ENCODE measurements at places on chromosomes 3 and 15. TPM values are rescaled to one million over a fixed set of nuclear protein-coding genes. Genes with fewer than 3 reads are reported as not detected.

GCNT3 gene
- total RNA-seq, result 0.52 TPM

MPI gene
- total RNA-seq, result 22.5 TPM

FSTL1 gene
- 256 TPM for total RNA-seq

- no peak for DNase-seq
- H3K27ac ChIP-seq, result no peak overlapping the region
- H3K27me3 ChIP-seq, result no peaks in the 10 kb centered on the region
Measured at GRCh38 chr15:34644061-34644460, 60.6 kb upstream of the GOLGA8B start.

DNA sequence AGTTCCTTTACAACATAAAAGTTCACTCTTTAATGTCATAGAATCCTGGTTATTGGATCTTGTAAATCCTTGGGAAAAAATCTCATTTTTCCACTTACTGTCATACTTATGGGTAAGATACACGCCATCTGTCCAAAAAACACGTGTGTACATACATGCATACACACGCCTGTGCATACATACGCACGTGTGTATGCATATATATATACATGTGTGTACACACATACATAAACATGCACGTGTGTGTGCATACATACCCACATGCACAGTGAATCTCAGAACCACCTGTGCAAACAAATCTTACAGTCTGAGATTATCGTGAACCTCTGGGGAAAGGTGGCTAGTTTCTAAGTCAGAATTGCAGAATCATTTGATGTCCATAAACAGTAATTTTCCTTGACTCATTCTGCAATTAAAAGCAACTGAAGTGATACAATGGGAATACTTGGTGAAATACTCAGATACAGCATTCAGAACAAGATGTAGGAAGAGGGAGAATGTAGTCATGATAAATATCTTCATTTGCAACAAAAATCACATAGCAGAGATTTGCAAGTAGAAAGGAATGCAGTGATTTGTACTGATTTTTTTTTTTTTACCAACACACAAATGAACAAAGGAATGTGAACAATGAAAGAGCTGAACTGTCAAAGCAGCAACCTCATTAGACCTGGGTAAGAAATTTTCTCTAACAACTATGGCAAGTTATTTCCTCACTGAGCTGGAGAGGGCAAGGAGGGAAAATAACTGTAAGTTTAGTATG is 160.6 kb upstream of the POU1F1 start:
- DNase-seq, result no peak
- H3K36me3 ChIP-seq, result no peaks in the 10 kb centered on the region
- H3K4me3 ChIP-seq, result no peak overlapping the region
- H3K27me3 ChIP-seq, result no peaks in the 10 kb centered on the region

- H3K27me3 ChIP-seq, result no peaks in the 10 kb centered on the region
- DNase-seq, result no peak
- no peak overlapping the region for H3K27ac ChIP-seq
- H3K4me3 ChIP-seq, result no peak overlapping the region
- no peaks in the 10 kb centered on the region for H3K4me1 ChIP-seq
- H3K36me3 ChIP-seq, result no peaks in the 10 kb centered on the region
Measured at GRCh38 chr15:73965758-73966113, 26.4 kb downstream of the STOML1 start.
